NCI-H1105 (cell line): ENCODE measurements at places on chromosomes 16 and 17.

DNA sequence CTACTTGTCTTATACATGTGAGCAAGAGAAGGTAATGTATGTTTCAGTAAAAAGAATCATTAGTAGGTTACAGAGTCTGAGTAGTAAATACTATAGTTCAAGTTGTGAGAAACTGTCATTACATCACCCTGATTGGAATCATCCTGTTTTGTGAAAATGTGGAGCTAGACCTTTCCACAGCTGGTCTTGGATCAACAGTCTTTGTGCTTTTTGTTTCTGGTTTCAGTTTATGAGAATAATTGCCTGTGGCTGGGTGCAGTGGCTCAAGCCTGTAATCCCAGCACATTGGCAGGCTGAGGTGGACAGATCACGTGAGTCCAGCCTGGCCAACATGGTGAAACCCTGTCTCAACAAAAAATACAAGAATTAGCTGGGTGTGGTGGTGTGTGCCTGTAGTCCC is 19.7 kb upstream of the SHISA9 start:
- no peak for DNase-seq

- no peak for DNase-seq
These were observed 115.3 kb downstream of the ANKRD11 start for GRCh38 chr16:89375021-89375420.

- DNase-seq, result no peak
These were observed 395 bp downstream of the STXBP4 start for GRCh38 chr17:54968988-54969332.

DNA sequence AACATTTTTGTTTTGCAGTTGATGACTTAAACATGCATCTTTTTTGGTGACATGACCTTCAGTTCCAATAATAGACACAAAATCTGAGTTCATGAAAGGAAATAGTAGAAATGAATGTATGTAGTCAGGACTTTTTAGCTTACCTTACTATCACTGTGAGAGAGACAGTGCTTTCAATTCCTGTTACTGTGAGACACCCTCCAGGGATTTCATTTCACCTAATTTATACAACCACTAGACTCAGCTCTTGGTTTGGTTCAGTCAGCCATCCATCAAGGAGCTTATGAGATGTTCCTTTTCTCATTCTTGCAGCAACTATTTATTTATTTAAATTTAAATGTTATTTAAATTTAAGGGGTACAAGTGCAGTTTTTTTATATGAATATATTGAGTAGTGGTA is 77.9 kb downstream of the MAP2K4 start:
- DNase-seq, result no peak

DNA sequence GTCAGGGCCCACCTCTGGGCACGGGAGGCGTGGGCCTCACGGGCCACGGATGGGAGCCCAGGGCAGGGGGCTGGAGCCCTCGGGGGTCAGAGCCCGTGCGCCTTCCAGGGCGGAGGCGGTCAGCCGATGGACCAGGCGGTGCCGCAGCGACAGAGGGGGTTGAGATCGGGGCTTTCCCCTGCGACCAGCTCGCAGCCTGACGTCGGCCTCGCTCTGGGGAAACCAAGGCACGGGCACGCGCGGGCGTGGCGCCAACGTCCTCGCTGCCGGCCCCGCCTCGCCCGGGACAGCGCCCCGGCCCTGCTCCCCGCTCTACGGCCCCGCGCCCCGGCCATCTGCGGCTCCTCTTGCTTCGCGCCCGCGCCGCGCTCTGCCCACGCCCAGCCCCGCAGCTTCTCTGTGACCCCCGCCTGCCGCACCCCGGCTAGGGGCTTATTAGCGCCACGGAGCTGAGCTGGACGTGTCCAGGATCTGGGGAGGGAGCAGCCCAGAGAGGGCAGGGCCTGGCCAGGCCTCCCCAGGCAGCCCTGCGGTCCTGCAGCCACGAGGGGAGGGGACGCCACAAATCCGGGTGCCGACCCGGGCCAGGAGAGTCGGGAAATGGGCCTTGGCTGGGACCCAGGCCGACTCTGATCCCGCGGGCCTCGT is 13.5 kb downstream of the ACTG1 start:
- no peak for DNase-seq
